T-helper 9 cell (primary cell): ENCODE measurements at places on chromosomes 1 and 21.

DNA sequence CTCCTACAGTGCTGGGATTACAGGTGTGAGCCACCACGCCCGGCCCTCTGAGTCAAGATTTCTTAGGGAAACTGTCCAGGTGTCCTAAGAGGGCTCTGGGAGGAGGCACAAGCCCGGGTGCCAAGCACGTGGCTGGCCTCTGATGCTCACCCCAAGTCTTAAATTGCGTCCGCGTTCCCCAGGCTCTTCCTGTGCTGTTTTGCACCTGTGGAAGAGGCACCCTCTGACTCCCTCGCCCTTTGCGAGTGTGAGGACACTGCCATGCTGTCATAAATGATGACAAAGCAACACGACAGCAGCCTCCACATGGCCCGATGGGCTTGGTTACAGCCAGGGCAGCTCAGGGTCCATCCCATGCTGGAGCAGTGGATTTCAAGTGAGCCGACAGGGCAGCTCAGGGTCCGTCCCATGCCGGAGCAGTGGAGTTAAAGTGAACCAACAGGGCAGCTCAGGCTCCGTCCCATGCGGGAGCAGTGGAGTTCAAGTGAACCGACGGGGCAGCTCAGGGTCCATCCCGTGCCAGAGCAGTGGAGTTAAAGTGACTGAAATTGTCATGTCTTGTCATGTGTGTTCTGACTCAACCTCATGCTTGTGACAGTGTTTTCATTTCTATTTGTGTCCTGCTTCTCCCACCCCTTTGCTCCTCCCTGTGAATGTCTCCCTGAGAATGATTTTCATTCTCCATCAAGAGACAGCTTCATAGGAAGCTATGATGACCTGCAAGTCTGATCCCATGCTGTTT, 33.9 kb downstream of the PCNT start:
- DNase-seq, result no peak

DNA sequence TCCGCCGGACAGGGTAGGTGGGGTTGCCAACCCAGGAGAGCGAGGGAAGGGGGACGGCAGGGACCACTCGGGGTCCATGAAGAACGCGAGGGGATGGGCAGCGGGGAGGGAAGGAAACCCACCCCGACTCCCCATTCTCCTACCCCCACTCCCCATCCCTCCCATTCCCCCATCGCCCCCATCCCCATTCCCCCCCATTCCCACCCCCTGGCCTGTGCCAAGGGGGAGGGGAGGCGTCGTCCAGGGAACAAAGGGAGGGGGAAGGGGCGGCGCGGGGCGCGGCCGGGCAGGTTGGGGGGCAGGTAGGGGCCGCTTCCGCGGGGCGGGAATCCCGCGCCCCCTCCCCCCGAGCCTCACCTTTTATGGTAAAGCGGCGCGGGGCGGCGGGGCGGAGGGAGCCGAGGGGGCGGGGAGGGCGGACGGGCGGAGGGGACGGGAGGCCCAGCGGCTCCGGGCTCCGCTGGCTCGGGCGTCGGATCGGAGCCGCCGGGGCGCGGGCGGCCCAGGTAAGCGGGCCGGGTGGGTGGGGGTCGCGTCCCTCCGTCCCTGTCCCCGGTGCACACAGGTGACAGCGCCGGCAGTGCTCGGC, at the start of gene FBLIM1:
FBLIM1 (plus strand) TSS at position 453 of the 589 bp plus-strand sequence. CDS start 6,189 bp downstream, outside the sequence.
- DNase-seq, result no peak

DNA sequence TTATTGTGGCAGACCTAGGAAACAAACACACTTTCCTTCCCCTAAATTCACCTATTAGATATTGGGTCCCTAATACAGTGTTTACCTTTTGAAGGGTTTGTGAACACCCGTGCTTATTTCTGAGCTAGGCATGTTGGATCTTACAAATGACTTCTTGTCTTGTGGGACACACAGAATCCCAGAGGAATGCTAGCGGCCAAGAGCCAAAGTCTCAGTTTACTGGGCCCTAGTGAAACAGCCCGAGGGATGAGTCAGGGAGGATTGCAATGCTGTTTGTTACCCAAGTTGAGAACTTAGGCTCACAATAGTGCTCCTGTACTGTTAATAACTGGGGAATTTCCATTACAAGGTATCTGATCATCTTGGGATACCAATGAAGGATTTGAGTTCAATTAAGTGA, 100.1 kb upstream of the AKT3 start:
- no peak for DNase-seq

DNA sequence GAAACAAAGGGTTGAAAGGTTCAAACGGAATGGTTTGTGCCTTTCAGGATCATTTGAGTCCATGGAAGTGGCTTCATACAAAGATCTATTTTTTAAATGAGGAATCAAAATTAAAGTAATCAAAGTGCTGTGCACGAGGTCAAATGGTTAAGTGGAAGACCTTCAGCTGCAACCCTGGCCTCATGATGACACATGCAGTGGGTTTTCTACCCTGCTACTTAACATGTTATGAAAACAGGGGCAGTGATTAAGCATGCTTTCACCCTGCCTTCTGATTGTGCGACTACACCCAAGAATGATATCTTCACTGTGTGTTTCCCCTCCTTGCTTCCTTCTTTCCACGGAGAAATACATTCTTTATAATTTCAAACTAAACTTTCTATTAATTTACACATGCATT, 604.2 kb downstream of the LRRIQ3 start:
- DNase-seq, result no peak

- DNase-seq, result no peak
Measured at GRCh38 chr1:171226747-171227370, 21.4 kb upstream of the FMO1 start.

GRCh38 chr1:230303822-230304221, 122.3 kb downstream of the PGBD5 start:
- no peak for DNase-seq

DNA sequence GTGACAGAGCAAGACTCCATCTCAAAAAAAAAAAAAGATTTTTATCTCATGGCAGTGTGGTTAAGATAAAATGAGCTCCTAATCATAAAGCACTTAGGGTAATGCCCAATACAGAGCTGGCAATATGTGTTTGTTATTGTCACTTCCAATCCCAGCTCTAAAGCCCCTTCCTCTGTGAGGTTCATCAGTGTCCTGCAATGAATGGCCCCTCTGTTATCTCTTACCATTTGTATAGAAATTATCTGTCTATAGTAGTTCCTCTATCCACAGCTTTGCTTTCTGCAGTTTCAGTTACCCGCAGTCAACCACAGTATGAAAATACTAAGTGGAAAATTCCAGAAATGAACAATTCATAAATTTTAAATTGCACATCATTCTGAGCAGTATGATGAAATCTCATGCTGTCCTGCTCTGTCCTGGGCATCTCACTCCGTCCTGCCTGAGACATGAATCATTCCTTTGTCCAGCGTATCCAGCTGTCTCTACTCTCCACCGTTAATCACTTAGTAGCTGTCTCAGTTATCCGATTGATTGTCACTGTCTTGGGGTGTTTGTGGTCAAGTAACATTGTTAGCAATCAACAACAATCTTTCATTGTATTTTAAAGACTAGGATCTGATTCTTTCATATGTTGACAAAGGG, 50.2 kb upstream of the DNAH14 start:
- no peak for DNase-seq

DNA sequence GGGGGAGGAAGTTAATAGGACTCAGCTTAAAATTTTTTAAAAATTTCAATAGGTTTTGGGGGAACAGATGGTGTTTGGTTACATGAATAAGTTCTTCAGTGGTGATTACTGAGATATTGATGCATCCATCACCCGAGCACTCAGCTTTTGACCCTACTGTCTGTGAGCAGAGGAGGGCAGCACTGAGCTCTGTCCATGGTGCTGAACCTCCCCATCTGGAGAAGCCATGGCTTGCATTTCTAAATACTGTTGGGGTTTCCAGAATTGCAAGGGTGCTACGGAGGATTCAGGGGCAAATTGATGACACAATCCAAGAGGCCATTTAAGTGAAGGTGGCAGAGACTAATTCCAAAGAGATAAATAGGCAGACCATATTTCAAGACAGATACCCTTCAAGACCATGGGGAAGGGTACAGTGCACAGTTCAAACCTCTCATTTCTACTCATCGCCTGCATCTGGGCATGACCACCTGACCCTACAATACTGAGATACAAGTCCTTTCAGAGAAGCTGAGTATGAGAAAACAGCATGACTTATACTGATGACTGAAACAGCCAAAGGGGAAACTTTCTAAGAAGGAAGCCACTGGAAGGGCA, 17.2 kb downstream of the SYT2 start:
- DNase-seq, result peak; percentile 61

GRCh38 chr1:244296447-244296846, 155.3 kb downstream of the ADSS2 start:
- no peak for DNase-seq

DNA sequence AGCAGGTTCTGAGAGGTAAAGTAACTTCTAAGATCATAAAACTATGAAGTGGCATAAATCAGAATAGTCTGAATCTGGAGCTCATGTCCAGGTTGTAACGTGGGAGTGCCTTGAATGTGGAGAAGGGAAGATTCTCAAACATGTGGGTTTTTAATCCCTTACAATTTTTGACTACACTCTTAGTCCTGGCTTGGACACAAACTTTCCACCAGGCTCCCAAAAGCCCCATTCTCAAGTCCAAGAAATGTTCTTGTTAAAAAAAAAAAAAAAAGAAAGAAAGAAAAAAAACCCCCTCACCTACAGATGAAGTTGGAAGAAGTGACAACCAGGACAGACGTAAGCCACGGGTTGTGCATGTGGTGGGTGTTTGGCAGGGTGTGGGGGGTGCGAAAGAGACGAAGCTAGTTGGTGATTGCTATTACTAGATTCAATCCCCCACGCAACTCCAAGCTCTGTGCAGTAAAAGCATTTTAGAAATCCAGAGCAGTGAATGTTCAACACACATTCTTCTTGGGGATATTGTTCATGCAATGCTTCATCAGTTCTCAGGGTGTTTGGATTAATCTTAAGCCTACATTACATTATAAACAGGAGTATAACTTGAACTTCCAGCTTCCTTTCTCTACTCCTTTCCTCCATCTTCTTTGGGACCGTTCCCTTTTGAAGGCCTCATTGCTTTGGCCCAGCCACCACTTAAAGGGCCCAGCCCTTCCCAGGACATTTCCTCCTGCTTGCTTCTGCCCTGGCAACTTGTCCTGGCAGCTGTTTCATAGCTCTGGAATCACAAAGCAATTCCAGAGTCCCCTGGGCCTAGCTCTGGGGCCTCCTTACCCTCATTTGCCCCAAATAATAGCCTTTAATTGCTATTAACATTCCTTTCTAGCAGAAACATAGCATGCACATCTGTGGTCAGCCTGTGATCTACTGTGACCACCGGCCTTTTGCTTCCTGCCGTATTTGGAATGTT, 41.8 kb downstream of the PHC2 start:
- DNase-seq, result no peak

- no peak for DNase-seq
Measured at GRCh38 chr1:109785446-109786111, 21.9 kb upstream of the EPS8L3 start.

GRCh38 chr1:214404571-214405213, 123.7 kb downstream of the SMYD2 start:
- no peak for DNase-seq

- no peak for DNase-seq
Measured at GRCh38 chr1:106603616-106604015, 452.9 kb upstream of the PRMT6 start.

GRCh38 chr1:52487632-52488031, 65.3 kb downstream of the TUT4 start:
- no peak for DNase-seq

DNA sequence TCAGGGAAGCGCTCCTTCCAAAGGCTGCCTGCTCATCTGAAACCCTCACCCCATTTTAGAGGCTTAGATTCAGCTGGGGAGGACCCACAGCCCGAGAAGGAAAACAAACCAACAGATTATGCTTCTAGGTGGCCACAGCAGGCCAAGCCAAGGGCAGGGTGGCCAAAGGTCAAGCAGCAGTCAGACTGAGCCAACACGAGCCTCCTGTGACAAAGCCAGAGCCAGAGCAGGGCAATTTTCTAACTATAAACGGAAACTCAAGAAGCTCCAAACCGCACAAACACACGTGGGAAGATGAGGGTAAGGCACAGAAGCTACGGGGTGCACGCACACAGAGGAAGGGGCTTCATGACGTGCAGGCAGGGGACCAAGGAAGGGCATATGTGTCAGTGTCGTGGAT, 64.1 kb downstream of the PLEKHA6 start:
- no peak for DNase-seq

- no peak for DNase-seq
Measured at GRCh38 chr1:3125546-3126368, 56.8 kb downstream of the PRDM16 start.

- no peak for DNase-seq
Measured at GRCh38 chr1:109116286-109116685, 2.4 kb downstream of the ELAPOR1 start.

GRCh38 chr1:151606384-151606783, 5.5 kb upstream of the SNX27 start:
- DNase-seq, result no peak

DNA sequence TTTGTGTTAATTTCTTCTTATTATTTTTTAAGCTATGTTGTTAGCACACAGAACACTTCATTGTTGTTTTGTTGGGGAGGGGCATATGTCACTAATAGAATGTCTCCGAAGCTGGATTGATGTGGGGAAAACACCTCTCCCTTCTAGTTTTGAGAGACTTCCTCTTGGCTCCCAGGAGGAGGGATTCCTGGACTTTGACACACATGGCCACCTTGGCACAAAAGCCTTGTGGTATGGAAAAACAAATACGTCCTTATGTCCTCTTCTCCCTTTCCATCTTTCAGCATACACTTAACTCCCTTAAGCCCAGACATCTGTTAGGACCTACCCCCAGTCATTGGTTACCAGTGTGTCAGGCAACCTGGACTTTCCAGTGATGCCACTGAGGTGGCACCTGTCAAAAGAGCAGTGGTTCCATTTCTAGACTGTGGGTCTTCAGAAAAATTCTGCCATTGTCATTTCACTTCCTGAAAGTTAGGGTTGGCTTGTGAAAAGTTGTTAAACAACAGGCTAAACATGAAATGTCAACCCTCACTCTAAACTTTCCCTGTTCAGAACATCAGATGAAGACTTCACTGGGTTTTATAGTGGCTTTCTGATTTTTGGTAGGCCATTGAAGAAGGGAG, 12.5 kb upstream of the ABCB10 start:
- no peak for DNase-seq

- no peak for DNase-seq
Measured at GRCh38 chr1:27583479-27583878, 20.5 kb downstream of the AHDC1 start.

DNA sequence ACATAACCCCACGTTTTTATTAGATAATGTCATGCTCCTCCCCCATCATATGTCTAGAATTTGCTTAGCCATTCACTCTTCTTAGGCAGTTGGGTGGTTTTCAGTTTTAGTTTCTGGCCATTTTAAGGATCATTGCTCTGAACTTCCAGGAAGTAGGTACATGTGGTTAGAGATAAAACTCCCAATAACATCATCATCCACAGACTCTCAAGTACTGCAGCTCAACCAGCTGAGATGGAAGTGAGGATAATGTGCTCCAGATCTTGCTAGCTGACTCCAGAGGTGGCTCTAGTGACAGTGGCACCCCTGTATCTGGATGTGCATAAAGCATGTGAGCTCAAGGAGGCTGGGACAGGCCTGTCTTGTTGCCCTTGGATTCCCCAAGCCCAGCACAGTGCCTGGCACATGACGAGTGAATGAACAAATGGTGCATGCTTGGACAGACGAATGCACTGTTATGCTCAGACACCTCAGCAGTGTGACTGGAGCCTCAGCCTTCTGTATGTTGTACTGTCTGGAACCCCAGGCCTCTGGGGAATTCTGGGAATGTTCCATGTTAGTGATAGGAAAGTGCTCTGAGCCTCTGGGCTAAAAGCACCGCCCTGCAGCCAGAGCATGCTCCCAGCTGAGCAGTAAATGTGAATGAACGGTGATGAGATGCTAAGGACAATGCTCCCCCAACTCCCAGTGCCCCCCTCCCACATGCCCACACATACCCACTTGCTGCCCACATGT, 16.4 kb upstream of the KCNN3 start:
- no peak for DNase-seq

- DNase-seq, result no peak
Measured at GRCh38 chr1:29673228-29673500, 436.8 kb downstream of the PTPRU start.
